ENCODE measurements at places on chromosomes 1 and 21.

- no peaks in the 10 kb centered on the region for H3K4me1 ChIP-seq
- no peaks in the 10 kb centered on the region for H3K36me3 ChIP-seq
- H3K4me3 ChIP-seq = no peak overlapping the region
- no peak for DNase-seq
- H3K27ac ChIP-seq = no peak overlapping the region
- peaks cover 39% of the 10 kb centered on the region for H3K27me3 ChIP-seq
Observed at GRCh38 chr1:33682371-33682770, 181.5 kb upstream of the HMGB4 start.

DNA sequence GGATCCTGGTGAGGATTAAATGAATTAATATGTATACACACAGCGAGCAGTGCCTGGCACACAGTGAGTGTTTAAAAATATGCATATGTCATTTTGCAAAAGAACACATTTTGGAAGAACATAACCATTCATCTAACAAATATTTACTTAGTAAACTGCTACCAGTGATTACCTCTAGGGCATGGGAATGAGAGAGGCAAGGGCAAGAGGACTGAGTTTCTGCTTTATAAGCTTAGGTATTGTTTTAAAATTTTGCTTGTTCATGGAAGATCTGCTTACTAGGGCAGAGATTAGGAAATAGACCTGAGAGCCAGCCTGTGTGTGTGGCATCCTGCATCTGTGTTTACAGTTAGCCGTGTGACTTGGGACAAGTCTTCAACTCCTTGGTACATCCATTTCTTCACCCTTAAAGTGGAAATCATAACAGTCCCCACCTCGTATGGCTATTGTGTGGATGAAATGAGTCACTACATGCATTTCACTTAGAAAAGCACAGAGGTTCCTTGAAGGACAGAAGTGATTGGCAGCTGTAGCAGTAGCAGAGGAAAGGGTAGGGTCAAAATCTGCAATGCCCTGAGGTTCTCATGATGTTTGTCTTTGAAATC is 198.5 kb upstream of the FMN2 start:
- no peak for DNase-seq
- peaks cover 15% of the 10 kb centered on the region for H3K4me1 ChIP-seq
- H3K4me3 ChIP-seq = no peak overlapping the region
- no peaks in the 10 kb centered on the region for H3K36me3 ChIP-seq
- H3K27me3 ChIP-seq = no peaks in the 10 kb centered on the region

GRCh38 chr1:59292562-59292961 is 4.3 kb upstream of the FGGY start:
- H3K27ac ChIP-seq = peak overlapping the region; percentile 84
- peaks cover 61% of the 10 kb centered on the region for H3K4me1 ChIP-seq
- H3K27me3 ChIP-seq = no peaks in the 10 kb centered on the region
- DNase-seq = peak; percentile 66

DNA sequence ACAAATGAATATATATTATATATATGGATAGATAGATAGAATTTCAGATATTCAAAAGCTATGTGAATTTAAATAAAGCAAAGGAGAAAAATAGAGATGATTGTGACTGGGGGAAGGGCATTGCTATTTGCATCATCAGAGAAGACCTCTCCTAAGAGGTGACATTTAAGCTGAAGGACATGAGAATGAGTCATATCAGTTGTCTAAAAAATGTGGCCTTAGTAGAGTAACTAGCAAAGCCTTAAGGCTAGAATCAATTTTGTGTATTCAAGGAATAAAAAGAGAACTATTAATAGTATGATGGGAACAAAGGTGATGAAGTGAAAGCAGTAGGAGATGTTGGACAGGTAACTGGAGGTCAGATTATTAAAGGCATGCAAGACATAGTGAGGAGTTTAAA is 34.8 kb upstream of the SLC35F3 start:
- no peak overlapping the region for H3K27ac ChIP-seq
- DNase-seq = no peak
- no peak overlapping the region for H3K4me3 ChIP-seq
- H3K4me1 ChIP-seq = no peaks in the 10 kb centered on the region
- no peaks in the 10 kb centered on the region for H3K27me3 ChIP-seq

All from left lung (tissue), 14 donors.